Pulmonary artery endothelial cell (primary cell): ENCODE measurements at places on chromosomes 12 and 14. TPM values are rescaled to one million over a fixed set of nuclear protein-coding genes. Genes with fewer than 3 reads are reported as not detected.

CMTM5 gene
- not detected in 2 replicates for total RNA-seq

GLIPR1 gene
- 79.3 and 96.8 TPM in 2 replicates for total RNA-seq

JPH4 gene
- not detected in 2 replicates for total RNA-seq

LIN52 gene
- total RNA-seq: 11.0 and 15.5 TPM in 2 replicates

GALC gene
- 12.0 and 16.9 TPM in 2 replicates for total RNA-seq

CLEC14A gene
- 256 and 388 TPM in 2 replicates for total RNA-seq

PLCZ1 gene
- total RNA-seq: 0.20 TPM in 1 of 2 replicates, not detected in the other

SENP1 gene
- total RNA-seq: 12.6 and 14.0 TPM in 2 replicates

TDRD9 gene
- total RNA-seq: 0.92 TPM in 2 replicates

CRACR2A gene
- total RNA-seq: 7.1 and 19.5 TPM in 2 replicates

RNASE2 gene
- total RNA-seq: not detected in 2 replicates

IL22 gene
- total RNA-seq: not detected in 2 replicates

C12orf50 gene
- total RNA-seq: 0.07 TPM in 1 of 2 replicates, not detected in the other

TTC9 gene
- 0.07 and 0.13 TPM in 2 replicates for total RNA-seq

CELA1 gene
- not detected in 2 replicates for total RNA-seq

POTEG gene
- not detected in 2 replicates for total RNA-seq

ACOT6 gene
- not detected in 2 replicates for total RNA-seq

AJUBA gene
- total RNA-seq: 66.8 and 72.2 TPM in 2 replicates

CCDC177 gene
- total RNA-seq: not detected in 2 replicates

RDH16 gene
- under 0.01 and 0.11 TPM in 2 replicates for total RNA-seq

AKAP5 gene
- total RNA-seq: 0.53 and 0.63 TPM in 2 replicates

PPP2R5C gene
- total RNA-seq: 81.4 and 81.5 TPM in 2 replicates

BRI3BP gene
- total RNA-seq: 5.8 and 9.2 TPM in 2 replicates

GLS2 gene
- total RNA-seq: 0.26 and 0.28 TPM in 2 replicates

SRRM4 gene
- total RNA-seq: not detected in 2 replicates

SEL1L gene
- total RNA-seq: 69.4 and 106 TPM in 2 replicates

KLRC1 gene
- total RNA-seq: not detected in 2 replicates

SERPINA10 gene
- not detected in 2 replicates for total RNA-seq

MAP1LC3B2 gene
- 0.46 and 1.7 TPM in 2 replicates for total RNA-seq

CLEC6A gene
- not detected in 2 replicates for total RNA-seq

WIF1 gene
- not detected in 2 replicates for total RNA-seq

TMPRSS12 gene
- total RNA-seq: not detected in 2 replicates

SLC25A21 gene
- 1.2 and 2.2 TPM in 2 replicates for total RNA-seq

TMEM30B gene
- total RNA-seq: 0.13 and 0.25 TPM in 2 replicates

BTG1 gene
- total RNA-seq: 13.2 and 17.4 TPM in 2 replicates
